ENCODE measurements at places on chromosomes 5 and 9. TPM values are rescaled to one million over a fixed set of nuclear protein-coding genes. Genes with fewer than 3 reads are reported as not detected.

The TSSK1B gene
- not detected for total RNA-seq

The RASGRF2 gene
- total RNA-seq = 38.2 TPM

The CARTPT gene
- total RNA-seq = not detected

The ANKRD55 gene
- 2.3 TPM for total RNA-seq

The CFAP90 gene
- not detected for total RNA-seq

The CCDC183 gene
- not detected for total RNA-seq

The FCN2 gene
- total RNA-seq = not detected

The CNTNAP3 gene
- total RNA-seq = 3.3 TPM

The PDE8B gene
- not detected for total RNA-seq

The HSPB3 gene
- not detected for total RNA-seq

The KIF24 gene
- total RNA-seq = 3.1 TPM

The PCDHA1 gene
- not detected for total RNA-seq

The OLFM1 gene
- total RNA-seq = 4.7 TPM

The MRPL50 gene
- 9.9 TPM for total RNA-seq

The HNRNPH1 gene
- total RNA-seq = 275 TPM

The MARCOL gene
- not detected for total RNA-seq

The LRRC8A gene
- total RNA-seq = 140 TPM

The SPINK4 gene
- not detected for total RNA-seq

The FAM221B gene
- not detected for total RNA-seq
